ENCODE measurements at places on chromosomes 11 and 22. TPM values are rescaled to one million over a fixed set of nuclear protein-coding genes. Genes with fewer than 3 reads are reported as not detected.

Gene C11orf91
- total RNA-seq: 0.15 TPM

Gene RAB3IL1
- 0.53 TPM for total RNA-seq

Gene BBS1
- 13.6 TPM for total RNA-seq

Gene FAM180B
- total RNA-seq: 0.16 TPM

Gene VSIG10L2
- not detected for total RNA-seq

Gene FXYD2
- 0.14 TPM for total RNA-seq

Gene TEX54
- total RNA-seq: not detected

Gene TNNT3
- total RNA-seq: 2.3 TPM

Gene OMP
- 0.35 TPM for total RNA-seq

Gene MGAT3
- not detected for total RNA-seq

Gene H19
- total RNA-seq: not detected

Gene SPON1
- not detected for total RNA-seq

Gene MS4A6A
- total RNA-seq: not detected

Gene EP300
- total RNA-seq: 27.5 TPM

Gene OR4D5
- not detected for total RNA-seq

Gene MAML2
- 2.2 TPM for total RNA-seq
